ENCODE measurements at places on chromosomes 13 and 19.

DNA sequence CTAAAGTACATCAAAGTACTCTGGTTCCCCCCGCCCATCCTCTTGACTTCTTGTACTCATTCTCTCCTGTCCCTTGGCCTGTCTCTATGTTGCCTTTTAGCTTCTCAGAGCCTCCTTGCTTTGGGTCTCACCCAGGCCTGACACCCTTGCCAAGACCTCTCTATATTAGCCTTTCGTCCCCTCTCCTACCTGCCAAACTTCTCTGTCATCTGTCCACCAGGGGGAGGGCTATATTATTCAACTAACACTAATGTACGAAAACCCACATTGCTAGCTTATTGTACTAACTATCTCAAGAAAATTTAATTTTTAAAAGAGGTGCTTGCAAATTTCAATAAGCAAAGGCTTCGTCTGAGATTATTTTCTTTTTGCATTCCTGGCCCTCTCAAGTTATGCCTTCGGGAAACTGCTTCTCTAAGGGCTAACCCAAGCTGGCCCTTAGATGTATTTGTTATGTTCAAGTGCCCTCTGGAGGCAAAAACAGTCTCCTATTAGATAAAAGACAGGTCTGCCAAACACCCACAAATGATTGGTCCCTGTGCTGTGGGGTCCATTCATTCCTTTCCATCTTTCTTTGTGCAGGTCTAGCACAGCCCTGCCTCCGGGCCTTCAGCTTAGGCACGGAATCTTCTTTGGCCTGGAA is 6.3 kb upstream of the MRPS31 start:
- DNase-seq, result peak; percentile 49

- DNase-seq, result no peak
These were observed 45.7 kb upstream of the F7 start for GRCh38 chr13:113059891-113060290.

- peak; percentile 82 for DNase-seq
These were observed 1.5 kb upstream of the ELOF1 start for GRCh38 chr19:11560404-11561051.

GRCh38 chr13:81058916-81059290 is 718.0 kb upstream of the SPRY2 start:
- DNase-seq, result no peak

DNA sequence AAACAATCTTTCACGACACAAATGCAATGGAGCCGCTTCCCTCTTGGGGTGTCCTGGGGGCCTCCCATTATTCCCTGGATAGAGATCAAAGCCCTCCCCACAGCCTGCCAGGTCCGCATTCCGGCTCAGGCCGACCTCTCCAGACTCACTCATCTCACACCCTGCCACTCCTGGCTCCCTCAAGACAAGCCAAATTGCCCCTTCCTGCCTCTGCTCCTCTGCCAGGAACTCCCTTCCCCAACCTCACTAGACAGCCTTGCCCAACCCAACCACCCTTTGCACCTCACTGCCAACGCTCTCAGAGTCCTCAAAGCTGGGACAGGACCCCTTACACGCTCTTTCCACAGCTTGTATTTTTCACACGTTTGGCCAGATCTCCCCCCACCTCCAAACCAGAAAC is 1.5 kb downstream of the ABHD17A start:
- no peak for DNase-seq

- no peak for DNase-seq
These were observed at the start of gene ZNF793 for GRCh38 chr19:37506387-37507166. Gene ZNF793, plus strand, starts transcription at chr19:37506939. Its CDS starts 16,501 bp downstream, at chr19:37523440.

- DNase-seq, result no peak
These were observed 36.4 kb downstream of the ZNF585A start for GRCh38 chr19:37136111-37136510.

GRCh38 chr13:103839460-103839859 is 773.2 kb upstream of the SLC10A2 start:
- DNase-seq, result peak; percentile 91

DNA sequence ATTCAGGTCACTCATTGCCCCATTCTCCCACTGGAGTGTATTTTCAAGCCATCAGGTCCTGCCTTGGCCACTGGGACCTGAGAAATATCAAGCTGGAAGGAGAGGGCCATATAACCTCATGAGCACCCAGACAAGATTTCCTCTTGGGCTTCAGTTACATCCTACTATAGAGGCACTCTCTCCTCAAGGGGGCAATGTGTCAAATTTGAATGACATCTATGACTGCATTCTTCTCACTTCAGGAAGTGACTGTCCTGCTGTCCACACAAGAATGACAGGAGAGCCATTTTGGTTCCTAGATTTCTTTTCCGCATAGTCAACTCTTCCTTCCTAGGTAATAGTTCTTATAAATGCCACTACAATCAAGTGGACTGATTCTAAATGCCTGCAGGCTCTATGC is 416.2 kb downstream of the DIAPH3 start:
- DNase-seq, result no peak

GRCh38 chr13:23752111-23753001 is 136.8 kb downstream of the MIPEP start:
- no peak for DNase-seq

GRCh38 chr19:46463516-46463915 is 7.8 kb downstream of the PNMA8A start:
- no peak for DNase-seq
